Activated CD8-positive, alpha-beta memory T cell treated with anti-CD3 and anti-CD28 coated beads for 4 hours (primary cell): ENCODE measurements at places on chromosomes 5 and 9.

- DNase-seq: no peak
Observed at GRCh38 chr5:134634227-134634626, 1.6 kb upstream of the SAR1B start.

DNA sequence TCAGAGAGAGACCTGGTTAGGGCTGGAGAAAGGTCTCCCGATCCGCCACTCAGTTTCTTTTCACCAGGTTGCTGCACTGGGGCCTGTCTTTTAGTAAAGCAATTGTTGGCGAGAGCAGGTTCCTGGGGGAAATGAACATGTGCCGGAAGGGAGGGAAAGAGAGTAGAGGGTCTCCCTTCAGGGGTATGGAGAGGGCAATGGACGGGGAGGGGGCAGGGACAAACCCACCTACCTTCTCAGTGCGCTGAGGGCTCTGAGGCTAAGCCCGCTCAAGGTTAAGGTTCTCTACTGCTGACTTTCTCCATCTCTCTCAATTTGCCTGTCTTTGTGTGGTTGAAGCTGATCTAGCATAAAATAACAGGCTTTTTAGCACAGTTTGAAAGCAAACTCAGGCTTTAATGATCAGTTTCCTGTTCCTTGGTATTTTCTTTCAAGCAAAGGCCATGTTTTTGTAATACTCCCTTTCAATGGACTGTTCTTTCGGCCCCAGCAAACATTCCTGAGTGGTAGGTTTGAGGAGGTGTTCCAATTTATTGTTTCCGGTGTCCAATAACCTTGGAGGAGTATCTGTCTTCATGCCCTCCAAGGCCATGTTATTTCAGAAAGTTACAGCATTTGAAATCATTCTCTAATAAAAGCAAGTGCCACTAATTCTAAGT, 25.5 kb upstream of the TRAF1 start:
- DNase-seq: no peak

DNA sequence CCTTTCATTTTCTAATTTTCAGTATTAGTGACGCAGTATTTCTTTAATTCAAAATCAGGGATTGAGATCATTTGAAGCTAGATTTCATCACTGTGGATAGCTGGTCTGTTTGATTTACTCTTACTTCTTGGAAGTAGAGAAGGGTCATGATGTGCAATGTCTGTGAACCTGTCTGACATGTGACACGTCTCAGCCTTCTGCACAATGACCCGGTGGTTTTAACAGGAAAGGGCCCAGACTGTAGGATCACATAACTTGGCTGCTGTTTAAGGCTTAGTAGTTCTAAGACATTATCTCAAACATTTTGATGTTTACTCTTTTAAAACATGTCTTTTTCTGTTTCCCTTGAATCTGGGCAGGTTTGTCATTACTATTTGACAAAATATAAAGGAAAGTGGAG, 823.3 kb upstream of the NUDT12 start:
- no peak for DNase-seq

DNA sequence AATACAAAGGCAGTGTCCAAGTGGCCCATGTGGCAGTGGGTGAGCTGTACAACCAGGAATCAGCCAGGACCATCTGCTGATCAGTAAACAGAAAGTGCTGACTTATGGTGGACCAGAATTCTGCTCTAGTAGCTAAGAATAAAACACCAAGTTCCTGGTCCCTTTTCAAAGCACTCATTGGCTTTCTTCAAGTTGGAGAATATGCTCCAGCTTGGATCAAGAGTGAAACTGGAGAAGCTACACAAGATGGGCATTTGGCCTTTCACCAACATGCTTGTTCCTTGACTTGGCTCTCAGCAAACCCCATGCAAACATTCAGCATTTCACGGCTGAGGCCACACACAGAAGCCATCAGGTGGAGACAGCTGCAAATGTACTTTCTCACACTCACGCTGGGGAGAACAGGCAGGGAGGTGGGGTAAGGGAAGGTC, 32.1 kb downstream of the MARCHF3 start:
- DNase-seq: no peak

DNA sequence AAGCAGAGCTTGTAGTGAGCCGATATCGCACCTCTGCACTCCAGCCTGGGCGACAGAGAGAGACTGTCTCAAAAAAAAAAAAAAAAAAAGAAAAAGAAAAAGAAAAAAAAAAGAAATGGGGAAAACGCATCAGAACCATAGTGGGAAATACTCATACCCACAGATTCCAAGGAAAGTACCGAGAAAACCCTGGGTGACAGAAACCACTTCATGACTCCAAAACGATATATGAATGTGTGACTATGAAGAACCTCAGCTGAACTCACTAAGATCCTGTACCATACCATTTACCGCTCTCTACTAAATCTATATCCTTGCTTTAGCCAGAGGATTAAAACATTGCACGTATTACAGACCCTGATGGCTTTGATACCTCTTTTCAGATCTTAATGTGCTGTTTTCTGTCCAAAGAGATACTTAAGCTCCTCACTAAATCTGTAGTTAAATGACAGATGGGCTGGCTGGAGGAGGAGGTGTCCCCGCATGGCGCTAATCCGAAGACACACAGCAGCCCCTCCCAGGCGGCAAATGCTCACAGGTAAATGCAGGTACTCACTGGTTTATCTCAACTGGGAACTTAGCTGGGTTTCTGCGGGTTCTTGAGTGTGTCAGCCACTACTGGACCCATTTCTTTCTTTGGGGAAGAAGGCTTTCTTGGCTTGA, 2.8 kb downstream of the LPCAT1 start:
- no peak for DNase-seq

- DNase-seq: no peak
Observed at GRCh38 chr9:118439441-118439840, 735.2 kb downstream of the TLR4 start.

- no peak for DNase-seq
Observed at GRCh38 chr9:16458696-16459420, 411.6 kb downstream of the BNC2 start.

GRCh38 chr5:150710165-150710564, 9.3 kb upstream of the RBM22 start:
- DNase-seq: no peak

- DNase-seq: no peak
Observed at GRCh38 chr5:139644001-139644456, 4.1 kb upstream of the CXXC5 start.

DNA sequence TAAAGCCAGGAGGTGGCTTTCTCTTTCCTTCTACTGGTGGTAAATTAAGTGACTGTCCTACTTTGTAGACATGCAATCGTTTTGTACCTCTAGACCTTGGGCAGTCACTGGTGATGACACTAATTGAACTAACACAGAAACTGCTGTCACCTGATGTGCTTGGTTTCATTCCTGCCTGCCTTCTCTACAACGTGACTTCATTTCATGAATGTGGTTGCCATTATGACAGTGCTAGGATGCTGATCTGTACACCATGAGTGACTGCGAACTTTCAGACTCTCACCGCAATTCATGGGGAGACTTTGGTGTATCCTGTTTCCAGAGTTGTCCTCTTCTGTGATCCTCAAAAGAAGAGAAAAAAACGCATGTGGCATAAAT, 47.5 kb downstream of the UBE2QL1 start:
- DNase-seq: no peak

GRCh38 chr5:143373076-143373475, 30.4 kb downstream of the NR3C1 start:
- DNase-seq: no peak

- no peak for DNase-seq
Observed at GRCh38 chr5:81909677-81910076, 62.1 kb upstream of the ATG10 start.

DNA sequence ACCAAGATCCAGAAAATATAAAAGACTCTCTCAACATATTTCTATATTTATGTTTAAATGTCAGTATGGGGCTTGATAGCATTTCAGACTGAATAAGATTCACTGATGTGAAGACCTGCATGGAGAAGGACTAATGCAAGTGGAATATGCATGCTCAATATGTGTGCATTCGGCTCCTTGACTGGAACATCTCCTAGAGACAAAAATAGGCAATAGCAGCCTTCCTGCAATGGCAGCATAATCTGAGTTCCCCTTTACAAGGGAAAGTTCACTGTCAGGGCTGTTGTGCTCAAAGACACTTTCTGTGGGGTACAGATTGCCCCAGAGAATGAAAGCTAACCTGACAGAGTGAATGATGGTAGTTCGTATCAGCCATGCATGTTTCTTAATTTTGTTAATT, 42.4 kb downstream of the STARD4 start:
- DNase-seq: no peak

DNA sequence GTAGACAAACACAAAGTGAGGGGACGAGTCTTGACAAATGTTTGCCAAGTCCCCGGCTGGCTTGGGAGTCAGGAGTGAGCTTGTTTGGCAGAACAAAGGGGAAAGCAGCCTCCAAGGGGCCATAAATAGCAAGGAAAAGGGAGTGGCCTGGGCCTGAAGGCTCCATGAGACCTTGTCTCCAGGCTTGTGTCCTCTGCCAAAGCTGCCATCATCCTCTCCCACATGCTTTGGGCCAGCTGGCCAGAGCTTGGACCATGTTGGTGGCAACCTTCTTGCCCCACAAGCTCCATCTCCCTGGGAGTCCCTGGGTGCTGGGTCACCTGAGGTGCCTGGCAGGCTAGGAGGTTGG, 13.3 kb upstream of the PITX1 start:
- no peak for DNase-seq

GRCh38 chr9:96052686-96053085, 177.2 kb downstream of the ERCC6L2 start:
- DNase-seq: no peak

DNA sequence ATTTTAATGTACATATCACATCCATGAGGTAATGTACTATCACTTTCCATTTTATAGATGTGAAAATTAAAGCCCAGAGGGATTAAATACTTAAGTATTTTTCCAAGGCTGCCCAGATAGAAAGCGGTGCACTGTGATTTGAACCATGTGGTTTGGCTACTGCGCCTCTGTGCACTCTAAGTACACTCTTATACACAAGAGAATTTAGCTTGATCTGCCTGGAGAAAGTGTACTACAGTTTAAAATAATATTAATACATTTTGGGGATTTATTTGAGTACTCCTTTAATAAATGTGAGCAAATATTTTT, 360.4 kb upstream of the ACTBL2 start:
- DNase-seq: no peak

DNA sequence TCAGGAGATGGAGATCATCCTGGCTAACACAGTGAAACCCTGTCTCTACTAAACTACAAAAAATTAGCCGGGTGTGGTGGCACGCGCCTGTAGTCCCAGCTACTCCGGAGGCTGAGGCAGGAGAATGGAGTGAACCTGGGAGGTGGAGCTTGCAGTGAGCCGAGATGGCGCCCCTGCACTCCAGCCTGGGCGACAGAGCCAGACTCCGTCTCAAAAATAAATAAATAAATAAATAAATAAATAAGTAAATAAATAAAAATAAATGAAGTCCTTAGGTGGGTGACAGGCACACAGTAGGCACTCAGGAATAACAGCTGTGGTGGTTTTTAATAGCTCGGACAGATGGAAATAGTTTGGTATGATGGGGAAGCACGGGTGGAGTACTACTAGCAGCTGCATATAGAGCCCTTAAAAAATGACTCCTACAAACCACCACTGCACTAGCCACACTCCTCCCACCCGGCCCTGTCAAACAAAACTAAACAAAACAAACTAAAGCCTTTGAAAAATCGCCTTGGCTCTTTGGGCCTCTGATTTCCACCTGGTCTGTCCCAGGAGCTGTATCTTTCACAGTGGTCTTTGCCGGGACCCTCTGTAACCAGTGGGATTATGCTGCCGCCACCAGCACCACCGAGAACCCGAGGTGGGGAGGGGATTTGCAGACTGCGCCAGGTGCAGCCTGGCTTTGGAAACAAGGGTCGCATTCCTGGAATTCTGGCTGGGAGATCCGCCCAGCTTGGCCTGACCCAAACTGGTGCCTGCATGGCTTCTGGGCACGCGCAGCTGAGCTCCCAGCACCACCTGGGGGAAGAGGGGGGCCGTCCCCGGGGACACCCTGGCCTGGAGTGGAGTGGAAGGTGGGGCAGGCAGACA, 5.1 kb upstream of the WDR5 start:
- no peak for DNase-seq

- no peak for DNase-seq
Observed at GRCh38 chr5:150703762-150704161, 2.9 kb upstream of the RBM22 start.

- no peak for DNase-seq
Observed at GRCh38 chr5:17430241-17430640, 67.8 kb upstream of the TAF11L2 start.

DNA sequence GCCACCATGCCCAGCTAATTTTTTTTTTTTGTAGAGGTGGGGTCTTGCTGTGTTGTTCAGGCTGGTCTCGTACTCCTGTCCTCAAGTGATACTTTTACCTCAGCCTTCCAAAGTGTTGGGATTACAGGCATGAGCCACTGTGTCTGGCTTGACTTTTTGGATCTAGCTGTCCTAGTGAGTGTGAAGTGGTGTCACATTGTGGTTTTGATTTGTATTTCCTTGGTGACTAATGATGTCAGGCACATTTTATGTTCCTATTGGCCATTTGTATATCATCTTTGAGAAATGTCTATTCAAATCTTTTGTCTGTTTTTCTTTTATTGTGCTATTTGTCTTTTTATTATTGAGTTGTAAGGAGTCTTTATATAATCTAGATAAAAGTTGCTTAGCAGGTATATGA, 53.5 kb upstream of the MCCC2 start:
- DNase-seq: no peak

DNA sequence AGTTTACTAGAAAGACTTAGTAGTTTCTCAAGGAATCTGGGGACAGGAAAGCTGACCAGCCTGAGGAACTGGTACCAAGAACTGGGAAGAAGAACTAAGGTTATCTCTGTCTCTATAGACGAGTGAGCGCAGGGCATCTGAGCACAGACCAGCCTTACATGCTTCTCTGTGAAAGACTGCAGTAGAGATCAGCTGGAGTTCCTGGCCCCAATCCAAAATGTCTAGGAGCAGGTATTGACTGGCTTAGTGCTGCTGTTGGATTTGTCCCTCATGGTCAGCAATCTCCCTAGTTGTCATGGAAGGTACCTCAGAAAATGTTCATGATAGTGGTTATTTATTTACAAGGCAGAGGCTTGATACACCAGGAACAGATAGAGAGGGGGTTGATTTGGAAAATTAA, 13.3 kb downstream of the NUP214 start:
- DNase-seq: no peak

DNA sequence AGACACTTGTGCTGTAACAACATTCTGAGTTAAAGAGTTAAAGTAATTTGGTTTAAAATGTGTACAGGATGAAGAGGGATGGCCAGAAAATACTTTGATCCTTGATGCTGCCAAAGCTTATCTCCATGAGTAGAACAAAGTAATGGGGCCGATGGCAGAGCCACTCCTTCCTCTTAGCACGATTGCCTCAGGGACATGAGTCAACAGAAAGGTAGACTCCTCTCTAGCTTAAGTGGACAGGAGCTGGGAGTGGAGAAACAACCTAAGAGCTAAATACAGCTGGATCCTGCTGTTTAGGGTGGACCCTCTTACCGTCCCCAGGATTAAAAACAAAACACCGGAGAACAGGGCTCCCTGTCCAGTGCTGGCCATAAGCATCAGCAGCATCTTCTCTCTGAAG, 267.3 kb downstream of the IRX1 start:
- no peak for DNase-seq

DNA sequence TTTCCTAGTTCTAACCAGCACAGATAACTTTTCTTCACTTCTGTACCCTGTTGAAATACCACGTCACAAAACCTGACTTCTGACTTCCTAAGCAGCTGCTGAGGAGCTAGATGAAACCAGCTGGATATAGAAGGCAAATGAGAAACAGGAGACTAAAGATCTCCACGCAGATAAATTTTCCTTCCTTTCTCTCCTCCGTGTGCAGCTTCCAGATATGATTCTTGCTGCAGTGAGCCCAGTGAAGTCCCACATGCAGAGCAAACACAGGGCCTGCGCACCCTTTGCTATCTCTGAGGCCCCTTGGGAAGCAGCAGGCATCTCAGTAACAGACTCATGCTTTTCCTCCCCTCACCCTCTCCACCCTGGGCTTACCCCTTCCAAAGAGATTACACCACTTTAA, 1638.3 kb downstream of the MAT2B start:
- no peak for DNase-seq
